Activated CD8-positive, alpha-beta T cell treated with anti-CD3 and anti-CD28 coated beads, Interleukin-2, amount 10 ng/mL, durations not matched to agents 7 days and 5 days (primary cell): ENCODE measurements at places on chromosomes 11 and 22.

GRCh38 chr11:559020-559620 lies 1.4 kb downstream of the LMNTD2 start:
- DNase-seq: no peak

- no peak for DNase-seq
Measured at GRCh38 chr22:46815896-46816731, 53.7 kb downstream of the TBC1D22A start.

DNA sequence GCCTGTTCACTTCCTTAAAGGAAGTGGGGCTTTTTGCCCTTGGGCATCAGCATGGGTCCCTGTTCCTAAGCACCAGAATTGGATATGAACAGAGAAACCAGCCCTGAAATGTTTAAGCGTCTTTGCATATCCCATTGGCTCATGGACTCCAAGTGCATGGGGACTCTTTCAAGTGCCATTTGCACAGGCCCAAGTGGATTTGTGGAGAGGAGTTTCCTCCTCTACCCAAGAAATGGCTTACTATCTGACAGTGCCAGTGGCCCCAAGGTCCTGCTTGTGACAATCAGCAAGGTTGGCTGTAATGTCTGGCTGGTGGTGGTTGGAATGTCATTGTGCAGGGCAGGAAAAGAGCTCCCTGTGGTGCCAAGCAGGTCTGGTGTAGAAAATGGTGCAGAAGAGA lies 4.0 kb downstream of the TOMM22 start:
- DNase-seq: no peak

GRCh38 chr11:76856571-76856970 lies 4.1 kb upstream of the ACER3 start:
- no peak for DNase-seq

DNA sequence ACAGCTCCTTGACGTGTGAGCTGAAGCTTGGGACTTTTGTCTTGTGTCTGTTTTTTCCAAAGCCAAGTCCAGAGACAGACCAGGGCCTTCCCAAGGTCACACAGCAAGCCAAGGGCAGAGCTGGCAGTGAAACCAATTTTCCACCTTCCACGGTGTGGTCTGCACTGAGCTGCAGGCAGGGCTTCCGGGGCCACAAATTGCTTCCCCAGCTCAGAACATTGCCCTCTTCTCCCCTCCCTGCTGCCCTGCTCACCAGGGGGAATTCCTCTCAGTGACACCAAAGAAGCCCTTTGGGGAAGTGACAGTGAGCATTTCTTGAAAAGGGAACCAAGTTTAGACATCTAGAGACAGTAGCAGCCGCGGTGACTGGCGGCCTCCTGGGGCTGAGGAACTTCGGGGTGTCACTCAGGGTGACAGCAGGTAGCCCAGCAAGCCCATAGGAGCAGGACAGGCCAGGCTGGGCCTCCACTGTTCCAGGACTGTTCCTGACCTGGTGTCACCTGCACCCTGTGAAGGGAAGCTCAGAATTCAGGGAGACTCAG lies 9.2 kb downstream of the FXYD2 start:
- peak; percentile 74 for DNase-seq

DNA sequence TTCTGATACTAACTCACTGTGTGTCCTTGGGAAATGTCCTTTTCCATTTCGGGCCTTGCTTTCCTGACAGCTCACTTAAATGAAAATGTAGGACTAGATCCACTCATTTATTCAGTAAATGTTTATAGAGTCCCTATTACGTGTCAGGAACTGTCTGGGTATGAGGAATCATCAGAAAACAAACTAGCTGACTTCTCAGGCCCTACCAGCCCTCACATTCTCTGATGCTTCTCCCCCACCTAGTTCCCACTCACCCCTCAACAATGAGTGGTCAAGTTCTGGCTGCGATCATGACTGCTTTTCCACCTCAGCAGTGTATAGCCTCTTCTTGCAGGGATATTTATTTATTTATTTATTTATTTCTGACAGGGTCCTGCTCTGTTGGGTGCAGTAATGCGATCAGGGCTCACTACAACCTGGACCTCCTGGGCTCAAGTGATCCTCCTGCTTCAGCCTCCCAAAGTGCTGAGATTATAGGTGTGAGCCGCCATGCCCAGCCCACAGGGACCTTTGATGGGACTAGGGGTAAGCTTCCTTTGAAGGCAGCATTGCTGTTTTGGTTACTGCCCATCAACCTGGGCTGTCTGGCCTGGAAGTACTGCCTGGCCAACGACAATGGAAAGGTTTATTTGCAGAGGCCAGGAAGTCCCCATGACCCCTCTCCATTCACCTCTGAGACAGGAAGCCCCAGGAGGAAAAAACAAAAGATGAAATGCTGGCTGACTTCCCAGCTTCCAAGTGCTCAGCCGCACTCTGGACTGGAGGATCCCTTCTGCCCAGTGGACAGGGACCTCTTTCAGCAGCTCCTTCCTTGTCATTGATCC lies 33.1 kb upstream of the POLD3 start:
- DNase-seq: no peak

DNA sequence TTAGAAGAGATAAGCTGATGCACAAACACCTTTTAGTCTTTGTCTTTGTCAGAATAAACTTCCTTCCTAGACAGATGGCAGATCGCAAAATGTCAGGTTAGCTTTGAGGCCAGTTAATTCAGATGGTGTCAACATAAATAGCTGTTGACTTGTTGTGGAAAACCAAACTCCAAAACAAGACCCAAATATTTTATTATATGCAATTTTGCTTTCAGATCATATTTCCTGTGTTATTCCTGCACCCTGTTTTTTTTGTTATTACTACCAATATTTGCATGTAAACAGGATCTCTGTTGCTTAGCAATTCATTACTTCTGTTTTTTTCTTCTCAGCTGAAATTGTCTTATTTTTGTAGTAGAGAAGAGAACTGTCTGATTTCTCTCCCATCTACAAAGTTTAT lies 316.0 kb downstream of the ETS1 start:
- DNase-seq: no peak

DNA sequence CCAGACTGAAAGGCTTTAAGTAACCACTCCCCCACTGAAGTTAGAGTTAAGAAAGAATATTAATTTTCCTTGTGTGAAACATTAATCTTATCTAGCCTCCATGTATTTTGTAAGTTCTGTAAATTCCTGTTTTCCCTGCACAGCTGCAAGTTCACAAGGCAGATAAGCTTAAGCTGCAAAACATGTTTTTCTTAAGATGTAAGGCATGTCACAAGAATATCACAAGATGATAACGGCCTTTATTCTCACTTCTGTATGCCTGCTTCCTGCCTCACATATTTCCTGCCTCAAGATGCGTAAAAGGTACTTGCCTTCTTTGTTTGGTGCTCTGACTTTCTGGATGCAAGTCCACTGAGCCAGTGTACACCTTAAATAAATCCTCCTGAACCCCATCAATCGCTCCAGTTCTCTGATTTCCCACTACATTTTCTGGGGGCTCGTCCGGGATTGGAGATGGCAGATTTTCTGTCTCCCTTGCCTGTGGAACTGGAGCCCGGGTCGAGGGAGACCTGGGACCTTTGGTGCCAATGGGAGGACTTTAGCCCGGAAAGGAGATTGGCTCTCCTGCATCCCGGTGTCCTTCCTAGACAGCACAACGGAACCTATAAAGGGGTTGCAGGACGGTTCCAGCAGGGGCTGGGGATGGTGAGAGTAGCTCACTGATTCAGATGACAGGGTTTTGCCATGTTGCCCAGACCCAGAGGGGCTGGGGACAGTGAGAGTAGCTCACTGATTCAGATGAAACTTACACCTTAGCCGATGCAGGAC lies 30.2 kb downstream of the PPARA start:
- DNase-seq: no peak

- DNase-seq: no peak
Measured at GRCh38 chr11:1292018-1292643, 17.3 kb downstream of the TOLLIP start.

DNA sequence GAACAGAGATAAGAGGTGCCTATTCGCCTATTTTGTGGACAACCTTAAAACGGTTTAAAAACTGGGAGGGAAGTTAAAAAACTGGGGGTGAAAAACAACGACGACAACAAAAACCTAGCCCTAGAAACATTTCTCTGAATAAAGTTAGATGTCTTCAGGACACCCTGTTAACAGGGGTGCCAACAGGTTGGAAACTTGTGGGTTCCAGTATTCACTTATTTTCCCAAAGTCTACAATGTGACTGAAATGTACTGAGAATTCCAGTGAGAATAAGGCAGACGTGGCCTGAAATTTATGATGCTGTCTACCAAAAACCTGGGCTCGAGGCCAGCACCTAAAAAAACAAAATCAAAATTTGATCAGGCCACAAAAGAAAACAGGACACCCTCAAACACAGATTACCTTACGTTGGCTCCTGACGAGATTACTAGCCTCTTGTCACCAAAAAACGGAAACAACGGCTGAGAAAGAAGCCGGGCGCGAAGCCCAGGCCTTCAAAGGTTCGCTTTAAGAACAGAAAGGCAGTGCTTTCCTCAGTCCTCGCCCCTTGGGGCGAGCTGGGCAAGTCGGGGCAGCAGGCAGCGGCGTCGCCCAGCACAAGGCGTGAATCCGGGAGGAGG lies 906 bp downstream of the CCDC90B start:
- DNase-seq: no peak

DNA sequence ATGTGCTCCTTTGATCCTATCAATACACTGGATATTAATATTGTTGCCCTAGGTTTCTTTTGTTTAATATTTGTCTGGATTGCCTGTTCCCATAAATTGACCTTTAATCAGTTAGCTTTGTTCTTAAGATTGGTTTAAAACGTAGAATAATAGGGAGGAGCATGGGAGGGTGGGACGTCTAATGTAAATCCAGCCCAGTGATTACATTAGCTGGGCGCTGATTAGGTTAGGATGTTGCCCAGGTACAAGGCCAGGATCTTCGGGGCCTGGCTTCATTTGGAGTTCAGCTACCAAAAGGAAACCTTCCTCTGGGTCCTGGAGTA lies at the start of gene SRSF8:
SRSF8 (plus strand) TSS at position 204 of the 323 bp plus-strand sequence. CDS start 308 bp downstream, outside the sequence.
- no peak for DNase-seq

GRCh38 chr11:115379528-115379927 lies 124.7 kb downstream of the CADM1 start:
- DNase-seq: no peak

DNA sequence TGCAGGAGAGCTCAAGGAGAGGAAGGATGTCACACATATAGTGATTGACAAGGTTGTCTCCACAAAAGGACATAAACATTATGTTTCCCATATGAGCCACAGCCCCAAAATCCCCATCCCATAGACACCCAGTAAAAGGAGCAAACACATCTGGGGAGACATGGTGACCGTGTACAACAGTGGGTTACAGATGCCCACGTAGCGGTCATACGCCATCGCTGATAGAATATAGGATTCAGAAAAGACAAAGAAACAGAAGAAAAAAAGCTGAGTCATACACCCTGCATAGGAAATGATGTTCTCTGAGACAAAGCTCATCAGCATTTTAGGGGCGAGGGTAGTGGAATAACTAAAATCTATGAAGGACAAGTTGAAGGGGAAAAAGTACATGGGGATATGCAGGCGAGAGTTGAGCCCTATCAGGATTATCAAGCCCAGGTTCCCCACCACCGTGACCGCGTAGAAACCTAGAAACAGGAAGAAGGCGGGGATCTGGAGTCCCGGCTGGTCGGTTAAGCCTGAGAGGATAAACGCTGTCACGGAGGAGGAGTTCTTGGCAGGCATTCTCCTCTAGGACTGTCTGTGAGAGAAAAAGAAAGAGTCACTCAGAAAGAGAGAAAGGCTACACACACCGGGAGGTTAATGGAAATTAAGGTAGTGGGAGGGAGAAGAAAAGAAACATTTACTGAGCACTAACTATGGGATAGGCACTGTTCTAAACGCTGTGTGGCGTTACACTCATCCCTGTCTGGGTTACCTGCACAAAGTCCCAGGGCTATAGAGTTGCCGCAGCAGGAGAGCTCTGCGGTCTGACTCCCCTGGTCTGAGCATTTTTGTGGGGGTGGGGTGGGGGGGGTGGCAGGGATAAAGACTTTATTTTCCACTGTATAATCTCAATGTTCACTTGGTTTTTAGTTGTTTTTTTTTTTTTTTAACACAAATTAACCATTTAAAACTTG lies 36.1 kb upstream of the OR8B8 start:
- DNase-seq: no peak

DNA sequence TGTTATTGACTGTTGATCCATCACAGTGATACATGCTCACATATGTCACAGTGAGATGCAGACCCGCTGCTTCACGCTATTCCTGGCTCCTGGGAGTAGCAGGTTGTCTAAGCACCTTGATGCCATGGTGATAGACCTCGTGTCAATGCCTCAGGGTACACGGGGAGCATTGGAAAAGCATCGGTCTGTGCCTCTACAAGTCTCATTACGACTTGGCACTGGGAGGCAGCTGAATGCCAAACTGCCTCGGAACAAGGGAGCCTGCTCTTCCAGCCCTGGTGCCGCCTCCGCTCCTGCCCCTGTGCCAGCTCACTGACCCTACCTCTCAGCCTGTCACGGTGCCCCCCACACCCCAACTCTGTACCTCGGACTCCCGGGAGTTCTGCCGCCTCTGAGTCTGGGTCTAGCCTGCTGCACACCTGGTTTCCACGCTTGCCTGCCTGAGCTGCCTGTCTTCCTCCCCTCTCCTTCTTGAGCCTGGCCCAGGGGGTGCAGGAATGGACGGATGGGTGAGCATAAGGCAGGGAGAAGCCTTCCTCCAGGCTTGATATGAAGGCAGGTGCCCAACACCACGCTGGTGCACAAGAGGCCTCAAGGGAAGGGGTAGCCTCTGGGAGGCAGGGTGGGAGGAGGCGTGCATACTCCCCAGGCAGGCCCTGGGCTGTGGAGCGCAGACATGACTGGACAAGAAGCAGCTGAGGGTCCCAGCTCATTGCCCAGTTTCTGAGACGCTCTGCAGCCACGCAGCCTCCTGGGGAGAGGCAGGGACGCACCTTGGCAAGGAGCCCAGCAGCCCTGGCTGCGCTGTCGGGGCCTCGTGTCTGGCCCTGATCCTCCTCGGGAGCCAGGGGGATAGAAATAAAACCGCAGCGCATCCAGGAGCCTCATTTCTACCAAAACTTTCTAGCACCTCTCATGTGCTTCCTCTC lies 1.8 kb upstream of the NFAM1 start:
- DNase-seq: no peak

- no peak for DNase-seq
Measured at GRCh38 chr22:47627556-47628253, 865.3 kb downstream of the TBC1D22A start.

DNA sequence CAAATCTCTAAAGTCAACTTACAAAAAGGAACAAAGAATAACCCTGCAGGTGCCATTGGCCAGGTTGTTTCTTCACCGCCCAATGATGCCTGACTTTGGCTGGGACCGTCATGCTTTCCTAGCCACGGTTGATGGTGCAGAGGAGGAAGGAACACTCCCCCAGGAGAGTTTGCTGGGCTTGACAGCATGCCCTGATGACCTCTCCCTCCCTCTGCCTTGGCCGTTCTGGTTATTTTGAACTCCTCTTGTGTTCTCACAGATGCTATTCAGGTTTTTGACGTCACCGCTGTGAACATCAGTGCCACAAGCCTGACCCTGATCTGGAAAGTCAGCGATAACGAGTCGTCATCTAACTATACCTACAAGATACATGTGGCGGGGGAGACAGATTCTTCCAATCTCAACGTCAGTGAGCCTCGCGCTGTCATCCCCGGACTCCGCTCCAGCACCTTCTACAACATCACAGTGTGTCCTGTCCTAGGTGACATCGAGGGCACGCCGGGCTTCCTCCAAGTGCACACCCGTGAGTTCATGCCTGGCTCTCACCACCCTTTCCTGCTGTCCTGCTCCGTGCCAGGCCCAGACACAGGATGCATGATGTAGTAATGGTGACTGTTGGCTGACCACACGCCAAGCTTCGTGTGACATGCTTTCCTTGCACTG lies 89.0 kb upstream of the OR4B1 start:
- no peak for DNase-seq
